ENCODE measurements at places on chromosomes 2 and 18.

DNA sequence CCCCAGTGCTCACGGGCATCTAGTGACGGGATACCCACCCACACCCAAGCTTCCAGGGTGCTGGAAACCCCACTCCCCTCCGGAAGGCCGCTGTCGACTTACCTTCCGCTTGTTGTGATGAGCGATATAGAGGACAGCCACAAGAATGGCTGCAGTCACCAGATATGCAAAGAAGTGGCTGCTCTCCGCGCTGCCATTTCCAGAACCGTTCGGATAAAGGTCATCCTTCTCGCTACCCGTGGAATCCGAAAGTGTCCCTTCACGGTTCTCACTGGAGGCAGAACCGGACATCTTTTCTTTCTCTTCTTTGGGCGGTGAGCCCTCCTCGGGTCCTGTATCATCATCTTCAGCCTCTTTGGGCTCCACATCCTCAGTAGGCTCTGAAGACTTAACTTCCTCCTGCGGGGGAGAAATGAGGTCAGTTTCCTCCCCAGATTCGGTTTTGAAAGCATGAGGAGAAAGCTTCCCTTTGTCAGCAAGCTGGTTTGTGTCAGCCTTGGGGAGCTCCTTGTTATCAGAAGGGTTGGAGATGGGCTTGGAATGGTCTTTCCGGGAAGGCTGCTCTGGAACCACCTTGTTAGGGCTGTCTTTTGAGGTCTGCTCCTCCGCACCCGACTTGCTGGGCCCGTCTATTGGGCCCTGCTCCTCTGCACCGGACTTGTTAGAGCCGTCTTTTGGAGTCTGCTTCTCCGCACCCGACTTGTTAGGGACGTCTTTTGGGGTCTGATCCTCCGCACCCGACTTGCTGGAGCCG is 1.2 kb downstream of the TGOLN2 start:
- peak; percentile 61 for DNase-seq

DNA sequence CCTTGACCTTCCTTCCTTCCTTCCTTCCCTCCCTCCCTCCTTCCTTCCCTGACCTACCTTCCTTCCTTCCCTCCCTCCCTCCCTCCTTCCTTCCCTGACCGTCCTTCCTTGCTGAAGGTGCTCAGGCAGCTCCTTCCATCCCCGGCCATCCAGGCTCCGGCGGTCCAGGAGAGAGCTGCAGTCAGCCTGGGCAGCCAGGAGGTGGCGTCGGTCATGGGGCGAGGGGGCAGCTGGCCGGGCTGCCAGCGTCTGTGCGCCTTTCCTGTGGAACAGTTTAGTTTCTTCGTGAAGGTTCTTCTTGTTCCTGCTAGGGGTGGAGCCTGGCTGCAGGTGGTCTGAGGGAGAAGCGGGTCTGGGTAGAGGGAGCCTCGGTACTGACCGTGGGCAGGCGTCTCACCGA is 15.7 kb downstream of the GPR35 start:
- no peak for DNase-seq

- no peak for DNase-seq
These were observed 94.7 kb upstream of the SP3 start for GRCh38 chr2:174059884-174060244.

DNA sequence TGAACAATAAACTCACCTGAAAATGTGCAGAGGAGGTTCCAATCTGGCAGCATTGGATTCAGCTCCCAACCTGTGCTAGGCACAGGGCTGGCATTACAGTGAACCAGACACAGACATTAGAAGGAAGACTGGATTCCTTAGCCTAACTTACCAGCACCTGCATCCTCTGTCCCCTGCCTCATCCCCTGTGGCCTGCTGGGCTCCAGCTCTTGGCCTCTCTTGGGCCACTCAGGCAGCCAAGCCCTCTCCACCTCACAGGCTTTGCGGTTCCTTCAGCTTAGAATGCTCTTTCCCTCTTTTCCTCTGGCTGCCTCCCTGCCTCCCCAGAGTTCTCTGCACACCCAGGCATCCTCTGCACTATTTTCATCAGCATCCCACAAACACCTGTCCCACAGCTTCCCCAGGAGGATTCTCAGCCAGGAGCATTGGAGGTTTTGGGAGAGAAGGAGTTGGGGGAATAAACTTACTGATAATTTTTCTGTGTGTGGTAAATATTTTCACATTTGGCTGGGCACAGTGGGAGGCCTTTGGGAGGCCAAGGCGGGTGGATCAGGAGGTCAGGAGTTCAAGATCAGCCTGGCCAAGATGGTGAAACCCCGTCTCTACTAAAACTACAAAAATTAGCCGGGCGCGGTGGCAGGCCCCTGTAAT is 132.0 kb downstream of the INHBB start:
- DNase-seq: no peak

- DNase-seq: no peak
These were observed 28.7 kb upstream of the MGAT5 start for GRCh38 chr2:134225173-134225572.

- no peak for DNase-seq
These were observed 112.4 kb downstream of the CYRIA start for GRCh38 chr2:16553226-16553625.

- DNase-seq: peak; percentile 12
These were observed 37.9 kb downstream of the MTERF4 start for GRCh38 chr2:241064008-241064801.

- DNase-seq: no peak
These were observed 79.0 kb downstream of the TTC21B start for GRCh38 chr2:165874445-165875039.

DNA sequence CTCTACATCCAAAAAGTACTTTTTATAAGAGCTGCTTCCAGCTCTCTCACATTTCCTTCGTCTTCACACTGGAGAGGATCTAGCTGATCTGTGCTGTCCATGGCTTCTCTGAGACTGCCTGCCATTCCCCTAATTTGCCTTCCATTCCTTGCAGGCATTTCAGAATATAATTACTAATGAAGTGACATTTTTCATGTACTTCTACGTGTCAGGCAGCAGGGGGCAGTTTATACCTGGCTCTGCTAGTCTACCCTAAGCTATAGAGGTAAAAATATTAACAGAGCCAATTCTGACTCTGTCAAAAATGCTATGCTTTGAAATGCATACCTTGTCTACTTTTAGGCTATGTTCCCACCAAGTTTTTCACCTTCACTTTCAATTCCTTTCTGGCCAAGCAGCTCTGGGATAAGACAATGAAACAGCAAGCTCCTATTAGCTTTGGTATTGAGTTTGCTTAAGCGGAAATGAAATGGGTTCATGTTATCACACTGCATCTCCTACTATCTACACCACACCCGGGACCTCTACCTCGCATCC is 81.9 kb downstream of the MEP1B start:
- DNase-seq: no peak

GRCh38 chr2:205706769-205707381 is 24.6 kb downstream of the NRP2 start:
- DNase-seq: peak; percentile 76

GRCh38 chr2:37919631-37920032 is 5.5 kb upstream of the RMDN2 start:
- DNase-seq: no peak

DNA sequence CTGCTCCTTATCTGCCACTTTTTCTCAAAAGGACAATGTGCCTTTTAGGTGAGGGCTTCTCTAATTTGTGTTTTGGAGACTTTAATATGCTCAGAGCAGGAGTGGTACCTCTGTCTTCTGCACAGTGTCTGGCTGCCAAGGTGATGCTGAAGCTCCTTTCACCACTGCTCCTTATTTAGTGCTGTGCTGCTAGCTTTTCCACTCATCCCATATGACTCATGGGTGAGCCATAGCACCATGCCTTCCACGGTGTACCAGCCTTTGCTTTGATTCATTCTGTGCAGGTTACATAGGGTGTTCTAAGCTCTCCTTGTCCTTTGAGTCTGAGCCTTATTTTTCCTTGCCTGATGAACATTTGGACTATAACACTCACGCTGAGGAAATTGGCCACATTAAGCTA is 202.4 kb downstream of the ARL6IP6 start:
- DNase-seq: no peak

DNA sequence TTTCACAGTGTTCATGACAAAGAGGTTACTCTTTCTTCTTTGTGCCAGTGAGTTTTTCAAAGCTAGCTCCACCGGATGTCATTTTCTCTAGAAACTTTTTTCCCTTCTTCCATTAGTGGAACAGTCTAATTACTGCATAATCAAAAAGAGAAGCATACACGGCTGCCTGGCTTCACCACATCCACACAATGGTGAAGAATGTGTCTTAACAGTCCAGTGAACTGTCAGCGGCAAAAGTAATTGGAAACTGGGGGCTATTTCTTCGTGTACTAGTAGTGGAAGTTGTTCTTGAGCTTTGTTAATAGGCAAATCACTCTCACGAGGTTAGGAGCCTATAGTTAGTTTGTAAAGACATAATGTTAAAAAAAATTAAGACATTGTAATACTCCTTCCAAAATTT is 32.9 kb upstream of the PIK3C3 start:
- DNase-seq: no peak

DNA sequence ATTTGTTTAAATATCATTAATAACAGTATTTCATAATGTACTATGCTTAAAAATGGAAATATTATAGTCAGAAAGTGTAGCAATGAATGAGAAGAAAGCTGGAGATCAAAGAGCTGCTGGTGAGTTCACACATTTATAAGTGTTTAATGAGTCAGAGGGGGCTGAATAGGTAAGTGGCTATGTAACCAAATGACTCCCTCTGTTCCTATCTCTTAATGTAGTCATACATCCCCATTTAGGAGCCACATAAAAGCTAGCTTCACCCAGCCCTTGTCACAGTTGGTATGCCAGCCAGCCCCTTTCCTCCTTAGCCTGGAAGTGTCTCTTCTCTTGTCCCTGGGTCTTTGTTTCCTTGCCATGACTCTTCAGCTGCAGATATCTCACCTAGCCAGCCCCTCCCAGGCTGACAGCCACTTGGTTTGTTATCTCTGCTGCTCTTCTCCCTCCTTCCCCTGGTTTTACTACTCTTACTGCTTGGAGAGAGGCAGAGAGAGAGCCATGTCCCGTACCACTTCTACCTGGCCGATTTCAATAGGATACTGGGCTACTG is 438.6 kb upstream of the HNMT start:
- DNase-seq: no peak

GRCh38 chr2:111990856-111991255 is 64.2 kb upstream of the TMEM87B start:
- no peak for DNase-seq

DNA sequence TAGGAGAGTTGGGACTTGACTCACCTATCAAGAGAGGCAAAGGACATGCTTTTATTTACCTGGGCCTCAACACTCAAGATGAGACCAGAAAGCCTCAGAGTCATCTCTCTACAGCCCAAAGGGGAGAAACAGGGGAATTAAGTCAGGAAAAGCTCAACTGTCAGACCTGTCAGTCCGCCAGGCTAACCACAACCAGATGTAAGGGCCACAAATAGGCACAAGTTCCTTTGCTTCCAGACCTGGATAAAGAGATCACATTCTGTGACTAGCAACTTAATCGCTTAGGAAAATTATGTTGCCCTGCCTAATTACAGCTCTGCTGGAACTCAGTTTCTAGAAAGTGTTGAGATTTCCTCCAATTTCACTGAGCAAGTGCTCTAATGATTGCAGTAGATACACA is 67.9 kb downstream of the ANKRD44 start:
- DNase-seq: no peak

GRCh38 chr18:77043541-77044280 is 88.9 kb downstream of the MBP start:
- no peak for DNase-seq

DNA sequence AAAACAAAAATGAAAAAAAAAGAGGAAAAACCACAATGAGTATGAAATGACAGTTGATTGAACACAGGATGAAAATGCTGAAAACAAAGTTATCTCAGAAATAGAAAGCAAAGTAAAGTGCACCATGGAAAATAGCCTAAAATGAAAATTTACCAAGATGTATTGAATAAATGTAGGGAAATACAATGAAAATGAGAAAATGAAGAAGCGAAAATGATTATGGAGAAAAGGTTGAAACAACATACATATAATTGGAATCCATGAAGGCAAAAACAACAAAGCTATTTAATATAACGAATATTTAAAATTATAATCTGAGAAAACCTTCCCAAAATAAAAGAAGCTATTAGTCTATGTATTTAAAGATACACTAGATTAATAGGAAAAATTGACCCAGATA is 147.4 kb downstream of the TMEM18 start:
- DNase-seq: no peak

- no peak for DNase-seq
These were observed 74.7 kb upstream of the PPM1B start for GRCh38 chr2:44093970-44094369.

GRCh38 chr2:320561-320960 is 32.7 kb upstream of the ALKAL2 start:
- DNase-seq: no peak

DNA sequence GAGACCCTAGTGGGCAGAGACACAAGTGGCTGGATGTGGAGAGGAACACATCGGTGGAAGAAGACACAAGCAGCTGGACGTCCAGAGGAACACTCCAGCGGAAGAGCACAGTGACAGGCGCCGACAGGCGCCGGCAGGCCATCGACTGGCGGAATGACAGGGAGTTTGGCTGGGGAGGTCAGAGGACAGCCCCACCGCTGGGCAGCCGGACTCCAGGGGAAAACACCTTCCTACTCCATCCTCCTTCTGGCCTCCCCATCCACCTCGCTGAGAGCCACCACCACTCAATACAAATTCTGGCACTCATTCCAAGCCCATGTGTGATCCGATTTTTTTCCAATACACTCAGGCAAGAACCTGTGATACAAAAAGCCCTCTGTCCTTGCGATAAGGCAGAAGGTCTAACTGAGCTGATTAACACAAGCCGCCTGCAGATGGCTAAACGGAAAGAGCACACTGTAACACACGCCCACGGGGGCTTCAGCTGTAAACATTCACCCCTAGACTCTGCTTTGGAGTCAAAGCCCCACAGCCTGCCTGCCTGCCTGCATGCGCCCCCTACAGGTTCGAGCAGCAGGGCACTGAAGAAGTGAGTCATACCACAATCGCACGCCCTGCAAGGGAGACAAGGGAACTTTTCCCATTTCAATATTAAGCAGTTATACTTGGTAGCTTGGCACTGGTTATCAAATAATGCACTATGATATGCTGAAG is 50.2 kb upstream of the LRP1B start:
- no peak for DNase-seq

- DNase-seq: no peak
These were observed 80.2 kb downstream of the PXDN start for GRCh38 chr2:1664076-1664605.

- DNase-seq: no peak
These were observed 24.4 kb downstream of the CD28 start for GRCh38 chr2:203730883-203731282.

GRCh38 chr2:227374158-227374557 is 4.9 kb downstream of the TM4SF20 start:
- peak; percentile 60 for DNase-seq

GRCh38 chr2:443741-444140 is 155.8 kb upstream of the ALKAL2 start:
- DNase-seq: no peak

- no peak for DNase-seq
These were observed 327.4 kb upstream of the CWC22 start for GRCh38 chr2:180334514-180334913.

All from T-helper 2 cell treated with Interferon-gamma antibody and Interleukin-4, amounts not matched to agents 5 μg/mL and 100 μg/mL, for 36 hours (primary cell).